HFFc6 (cell line): ENCODE measurements at places on chromosomes 6 and 20. TPM values are rescaled to one million over a fixed set of nuclear protein-coding genes. Genes with fewer than 3 reads are reported as not detected.

Gene SOD2
- 72.9 to 87.6 TPM (median 76.8 TPM) in 3 replicates for total RNA-seq

Gene FILIP1
- 0.07 to 0.11 TPM (median 0.09 TPM) in 3 replicates for total RNA-seq

Gene SLC22A1
- total RNA-seq: 0.13 TPM in 1 of 3 replicates, not detected in the others

Gene ANGPT4
- total RNA-seq: not detected in 3 replicates

Gene UST
- total RNA-seq: 11.9 to 16.7 TPM (median 14.6 TPM) in 3 replicates

Gene ALDH5A1
- total RNA-seq: 0.55 to 2.7 TPM (median 1.7 TPM) in 3 replicates

Gene LGSN
- total RNA-seq: not detected in 3 replicates

Gene COL11A2
- total RNA-seq: 0.37 and 0.39 TPM in 2 replicates

Gene LPA
- total RNA-seq: not detected in 3 replicates

Gene CASS4
- 0.37 to 0.67 TPM (median 0.38 TPM) in 3 replicates for total RNA-seq

Gene RARS2
- total RNA-seq: 48.3 to 60.7 TPM (median 54.4 TPM) in 3 replicates

Gene FGD2
- not detected in 3 replicates for total RNA-seq

Gene ASIP
- not detected in 3 replicates for total RNA-seq

Gene POU5F1
- 0.43 TPM in 2 of 3 replicates, not detected in the other for total RNA-seq

Gene DEFB132
- not detected in 3 replicates for total RNA-seq

Gene CALHM5
- 1.8 to 4.9 TPM (median 2.1 TPM) in 3 replicates for total RNA-seq
